ENCODE measurements at places on chromosomes 4 and X.
A peak's percentile ranks its signal among the peaks of the same experiment; 100 is the strongest.

GRCh38 chr4:163878336-163879121, 384.0 kb downstream of the TMA16 start:
- DNase-seq, result no peak

GRCh38 chr4:146059865-146060264, 115.7 kb upstream of the LSM6 start:
- no peak for DNase-seq

GRCh38 chr4:130712038-130712437, 1616.1 kb downstream of the C4orf33 start:
- DNase-seq, result no peak

DNA sequence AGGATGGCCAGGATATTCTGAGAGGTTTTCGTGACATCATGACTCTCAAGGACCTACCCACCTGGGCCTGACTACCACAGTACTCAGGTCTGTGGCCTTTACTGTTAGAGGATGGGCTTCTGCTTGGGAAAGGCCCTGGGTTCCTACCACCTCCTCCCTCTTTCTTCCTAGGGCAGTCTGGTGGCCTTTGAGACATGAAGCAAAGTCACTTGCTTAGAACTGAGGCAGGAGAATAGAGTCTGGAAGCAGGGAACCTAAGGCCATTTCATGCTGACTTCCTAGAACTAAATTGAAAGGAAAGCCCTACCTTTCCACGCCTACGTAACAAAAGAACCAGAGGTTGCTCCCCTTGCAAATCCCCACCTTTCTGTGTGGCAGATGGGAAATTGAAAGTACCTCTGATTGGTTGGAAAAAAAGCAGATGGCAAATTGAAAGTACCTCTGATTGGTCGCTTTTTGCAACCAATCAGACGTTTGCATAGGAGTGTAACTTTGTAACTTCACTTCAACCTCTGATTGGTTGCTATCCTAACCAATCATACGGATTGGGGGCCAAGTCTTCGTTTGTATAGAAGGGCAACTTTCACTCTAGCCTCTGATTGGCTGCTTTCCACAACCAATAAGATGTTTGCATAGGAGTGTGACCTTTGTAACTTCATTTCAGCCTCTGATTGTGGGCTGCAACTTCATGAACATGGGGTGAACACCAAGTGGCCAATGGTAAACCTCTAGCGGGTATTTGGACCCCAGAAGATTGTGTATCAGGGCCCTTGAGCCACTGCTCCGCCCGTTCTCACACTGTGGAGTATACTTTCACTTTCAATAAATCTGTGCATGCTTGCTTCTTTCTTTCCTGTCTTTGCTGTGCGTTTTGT, 9.9 kb upstream of the AKAP14 start:
- no peak for DNase-seq

GRCh38 chrX:49163555-49164419, 1.2 kb downstream of the MAGIX start:
- peak; percentile 79 for DNase-seq

- no peak for DNase-seq
These were observed 27.5 kb downstream of the FBXW7 start for GRCh38 chr4:152508386-152508785.

DNA sequence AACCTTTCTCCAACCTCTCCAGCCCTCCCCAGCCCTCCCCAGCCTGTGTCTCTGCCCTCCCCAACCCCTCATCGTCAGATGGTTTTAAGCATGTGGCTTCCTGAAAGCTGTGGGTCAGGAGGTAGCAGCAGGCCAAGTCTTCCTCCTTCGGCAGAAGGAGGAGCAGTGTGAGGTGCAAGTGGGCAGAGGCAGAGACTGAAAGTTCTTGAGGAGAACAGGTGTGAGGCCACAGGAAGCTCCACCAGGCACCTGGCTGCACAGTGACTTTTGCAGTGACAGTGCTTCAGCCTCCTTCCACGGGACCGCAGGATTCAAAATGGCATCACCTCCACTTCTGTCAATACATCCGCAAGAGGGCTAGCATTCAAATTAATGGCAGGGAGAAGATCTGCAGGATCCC, 203.9 kb upstream of the LEF1 start:
- DNase-seq, result no peak

DNA sequence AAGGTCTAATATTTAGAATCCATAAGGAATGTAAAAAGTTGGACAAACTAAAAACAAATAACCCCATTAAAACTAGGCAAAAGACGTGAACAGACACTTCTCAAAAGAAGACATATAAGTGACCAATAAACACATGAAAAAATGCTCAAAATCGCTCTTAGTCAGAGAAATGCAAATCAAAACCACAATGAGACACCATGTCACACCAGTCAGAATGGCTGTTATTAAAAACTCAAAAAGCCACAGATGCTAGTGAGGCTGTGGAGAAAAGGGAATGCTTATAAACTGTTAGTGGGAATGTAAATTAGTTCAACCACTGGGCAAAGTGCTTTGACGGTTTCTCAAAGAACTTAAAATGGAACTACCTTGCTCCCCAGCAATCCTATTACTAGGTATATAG, 674.3 kb upstream of the MAGEB2 start:
- DNase-seq, result no peak

- no peak for DNase-seq
These were observed 169.3 kb downstream of the PPARGC1A start for GRCh38 chr4:23720556-23720955.

DNA sequence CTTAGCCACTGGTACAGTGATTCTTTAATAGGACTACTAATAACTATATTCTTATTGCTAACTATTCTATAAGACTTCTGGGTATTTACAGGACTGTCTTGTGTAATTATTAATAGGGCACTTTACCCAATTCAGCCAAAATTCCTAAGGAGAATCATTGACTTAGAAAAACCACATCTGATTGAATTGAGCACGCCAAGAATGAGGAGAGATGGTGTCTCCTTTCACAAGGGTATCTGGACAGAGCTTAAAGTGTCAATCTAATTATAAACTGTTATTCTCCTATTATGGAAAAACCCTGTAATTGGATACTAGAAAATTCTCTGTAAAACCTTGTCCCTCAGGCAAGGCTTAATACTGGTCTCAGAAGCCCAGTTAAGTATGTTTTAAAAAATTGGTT, 111.1 kb upstream of the TLL1 start:
- no peak for DNase-seq

DNA sequence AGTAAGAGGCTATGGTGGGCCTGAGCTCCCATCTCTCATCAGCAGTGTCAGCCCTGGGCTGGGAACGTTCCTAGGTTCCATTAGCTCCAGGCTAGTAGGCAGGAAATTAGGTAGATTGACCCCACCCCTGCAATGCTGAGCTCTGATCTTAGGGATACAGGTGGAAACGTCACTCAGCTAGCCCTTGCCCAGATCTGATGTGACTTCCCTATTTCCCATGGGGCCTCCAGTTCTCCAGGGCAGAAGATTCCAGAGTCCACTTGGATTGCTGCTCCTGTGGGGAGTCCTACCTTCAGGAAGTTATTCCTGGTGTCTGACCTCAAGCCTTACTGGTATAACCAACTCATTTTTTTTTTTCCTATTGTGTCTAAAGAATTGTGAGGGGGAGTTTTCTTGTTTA, 81.1 kb downstream of the EFNB1 start:
- no peak for DNase-seq

DNA sequence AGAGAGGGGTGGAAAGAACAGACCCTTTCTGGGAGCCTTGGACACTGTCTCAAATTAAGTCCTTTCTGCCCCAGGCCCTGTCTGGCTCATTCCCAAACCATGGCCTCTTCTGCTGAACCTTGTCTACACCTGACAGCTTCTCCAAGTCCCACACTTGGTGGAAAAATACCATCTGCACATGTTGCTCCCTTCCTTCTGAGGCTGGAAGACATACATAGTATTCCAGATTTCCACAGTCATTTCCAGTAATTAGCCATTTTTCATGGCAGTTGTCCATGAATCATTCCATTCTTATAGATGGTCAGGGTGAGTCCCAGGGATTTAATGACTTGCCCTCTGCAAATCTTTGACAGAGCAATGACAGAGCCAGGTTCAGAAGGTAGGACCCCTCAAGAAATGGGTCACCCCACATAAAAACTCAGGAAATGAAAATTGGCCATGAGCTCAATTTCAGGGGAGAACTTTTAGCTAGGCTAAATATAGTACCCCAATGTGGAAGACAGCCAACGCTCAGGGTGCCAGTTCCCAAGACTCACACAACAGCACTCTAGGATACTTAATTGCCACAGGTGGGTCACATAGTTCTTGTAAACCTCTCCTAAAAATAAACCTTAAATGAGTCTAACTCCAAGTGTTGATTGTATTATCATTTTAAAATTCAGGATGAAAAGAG, 16.2 kb upstream of the DAPP1 start:
- no peak for DNase-seq

DNA sequence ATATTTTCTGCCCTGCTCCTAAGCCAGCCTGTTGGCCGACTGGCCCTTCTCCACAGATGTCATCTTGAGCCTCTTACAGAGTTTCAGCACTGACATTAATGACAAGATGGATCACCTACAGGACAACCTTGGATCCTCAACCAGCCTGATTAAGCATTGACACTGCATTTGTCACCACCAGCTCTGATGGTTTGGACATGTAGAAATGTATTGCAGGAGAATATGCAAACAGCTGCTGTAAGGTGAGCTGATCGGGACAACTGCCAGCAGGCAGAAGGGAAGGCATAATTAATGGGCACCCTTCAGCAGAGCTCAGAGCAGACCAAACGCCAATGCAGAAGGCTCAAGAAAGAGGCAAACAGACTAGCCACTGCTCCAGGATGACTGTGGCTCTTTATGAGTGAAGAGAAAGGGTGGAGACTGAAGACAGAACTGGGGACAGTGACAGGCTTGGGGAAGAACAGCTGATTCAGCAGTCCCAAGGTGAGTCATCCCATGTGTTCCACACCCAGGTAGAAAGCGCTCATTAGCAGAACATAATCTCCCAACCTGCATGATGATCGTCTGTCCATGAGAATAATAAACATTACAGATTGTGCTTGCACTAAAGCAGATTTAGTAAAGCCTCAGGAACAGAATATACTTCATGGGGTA, 6.7 kb downstream of the CORIN start:
- DNase-seq, result no peak

DNA sequence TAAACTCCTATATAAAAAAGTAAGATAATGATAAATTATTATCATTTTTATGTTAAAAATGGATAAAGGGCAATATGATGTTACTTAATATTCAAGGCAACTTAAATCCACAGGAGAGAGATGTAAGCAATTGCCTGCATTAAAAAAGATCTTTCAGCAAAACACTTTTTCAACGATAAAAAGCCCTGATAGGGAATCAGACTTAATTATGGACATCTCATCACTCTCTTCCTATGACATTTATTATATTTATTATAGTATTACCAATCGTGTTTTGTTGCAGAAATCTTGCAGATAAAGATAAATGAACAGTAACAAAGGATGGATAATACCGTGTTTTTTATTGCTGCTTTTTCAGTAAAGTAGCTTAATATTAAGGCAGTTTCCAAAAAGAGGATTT, 178.5 kb downstream of the SH2D1A start:
- no peak for DNase-seq

GRCh38 chrX:9899640-9900111, 67.5 kb upstream of the CLDN34 start:
- peak; percentile 55 for DNase-seq

- DNase-seq, result no peak
These were observed 6.7 kb downstream of the APOO start for GRCh38 chrX:23901060-23901459.

DNA sequence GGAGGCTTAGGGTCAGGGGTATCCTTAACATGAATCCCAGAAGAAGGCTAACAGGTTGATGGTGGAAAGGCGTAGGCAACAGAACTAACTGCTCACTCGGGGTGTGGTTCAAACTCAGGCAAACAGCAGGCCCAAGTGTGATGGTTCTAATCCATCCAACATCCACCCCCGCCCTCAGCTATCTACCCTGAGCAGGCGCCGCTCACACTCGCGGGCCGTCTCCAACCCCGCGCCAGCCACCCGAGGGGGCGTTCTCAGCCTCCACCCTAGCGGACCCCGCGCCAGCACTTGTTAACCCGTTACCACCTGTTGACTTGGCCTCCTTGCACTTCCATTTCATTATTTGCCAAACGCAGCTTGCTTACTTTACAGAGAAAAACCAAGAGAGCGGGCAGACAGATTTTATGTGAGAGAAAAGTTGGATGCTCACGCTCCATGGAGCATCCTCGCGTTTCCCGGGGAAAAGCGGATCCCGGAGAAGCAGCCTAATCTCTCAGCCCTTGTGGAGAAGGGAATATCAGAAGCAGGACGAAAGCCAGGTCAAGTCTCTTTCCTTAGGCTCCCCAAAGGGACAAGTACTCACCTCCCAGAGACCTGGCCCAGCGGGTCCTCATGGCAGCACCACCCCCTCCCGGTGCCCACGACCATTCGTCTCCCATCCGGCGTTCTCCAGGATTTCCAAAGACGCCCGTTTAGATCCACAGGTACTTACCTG, 773 bp downstream of the SNCA start:
- DNase-seq, result no peak

DNA sequence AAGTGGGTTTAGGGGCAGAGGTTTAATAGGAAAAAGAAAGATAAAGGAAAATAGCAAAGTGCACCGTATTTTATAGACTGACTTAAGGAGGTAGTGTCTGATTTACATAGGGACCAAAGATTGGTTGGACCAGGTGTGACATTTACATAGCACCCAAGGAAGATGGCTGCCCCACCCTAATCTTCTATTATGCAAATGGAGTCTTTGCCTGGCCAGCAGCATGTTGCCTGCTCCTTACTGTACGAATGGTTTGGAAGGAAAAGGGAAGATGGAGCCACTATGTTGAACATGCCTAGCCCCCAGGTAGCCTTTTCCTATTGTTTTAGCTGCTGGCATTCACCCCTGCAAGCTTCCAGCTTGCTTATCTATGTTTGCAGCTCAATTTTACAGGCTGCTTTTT, 146.2 kb upstream of the PDE5A start:
- DNase-seq, result no peak

- no peak for DNase-seq
These were observed 79.8 kb downstream of the LCORL start for GRCh38 chr4:17941731-17942130.

- DNase-seq, result no peak
These were observed 15.5 kb upstream of the ESX1 start for GRCh38 chrX:104270212-104270611.

DNA sequence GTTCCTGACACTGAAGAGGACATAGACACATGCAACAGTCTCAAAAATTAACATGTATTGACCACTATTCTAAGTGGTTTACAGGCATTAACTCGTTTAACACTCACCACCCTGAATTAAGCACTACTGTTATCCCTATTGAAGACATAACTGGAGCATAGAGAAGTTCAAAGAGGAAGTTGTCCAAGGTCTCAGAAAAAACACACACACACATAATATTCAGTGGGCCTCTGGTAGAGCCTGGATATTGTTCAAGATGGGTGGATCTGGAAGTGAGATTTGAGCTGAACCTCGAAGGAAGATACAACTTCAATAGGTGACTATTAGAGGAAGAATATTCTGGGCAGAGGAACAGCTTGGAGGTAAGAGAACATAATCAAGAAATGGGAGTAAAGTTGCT, 334.9 kb downstream of the HNRNPD start:
- no peak for DNase-seq

DNA sequence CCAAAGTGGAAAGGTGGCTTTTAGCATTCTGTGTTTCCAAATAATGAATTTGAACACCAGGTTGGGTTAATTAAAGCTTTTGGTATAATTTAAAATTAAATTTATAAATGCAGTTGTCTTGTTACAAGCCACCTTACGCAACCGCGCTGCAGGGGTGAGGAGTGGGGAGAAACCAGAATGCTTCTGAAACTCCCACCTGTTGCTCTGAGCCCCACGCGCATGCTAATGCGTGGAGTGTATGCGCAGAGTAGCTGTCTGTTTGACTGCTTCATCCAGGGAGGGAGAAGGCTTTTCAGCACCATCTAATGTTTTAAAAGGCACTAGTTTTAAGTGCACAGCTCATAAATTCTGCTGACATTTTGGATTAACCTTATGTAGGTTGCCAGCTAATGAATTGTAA, 12.5 kb downstream of the OGT start:
- DNase-seq, result peak; percentile 24

GRCh38 chrX:5644776-5645175, 583.9 kb downstream of the NLGN4X start:
- DNase-seq, result no peak

Data from caudate nucleus (tissue), 63 donors.